Hematopoietic multipotent progenitor cell (in vitro differentiated cells): ENCODE measurements at places on chromosomes 6 and 20.

DNA sequence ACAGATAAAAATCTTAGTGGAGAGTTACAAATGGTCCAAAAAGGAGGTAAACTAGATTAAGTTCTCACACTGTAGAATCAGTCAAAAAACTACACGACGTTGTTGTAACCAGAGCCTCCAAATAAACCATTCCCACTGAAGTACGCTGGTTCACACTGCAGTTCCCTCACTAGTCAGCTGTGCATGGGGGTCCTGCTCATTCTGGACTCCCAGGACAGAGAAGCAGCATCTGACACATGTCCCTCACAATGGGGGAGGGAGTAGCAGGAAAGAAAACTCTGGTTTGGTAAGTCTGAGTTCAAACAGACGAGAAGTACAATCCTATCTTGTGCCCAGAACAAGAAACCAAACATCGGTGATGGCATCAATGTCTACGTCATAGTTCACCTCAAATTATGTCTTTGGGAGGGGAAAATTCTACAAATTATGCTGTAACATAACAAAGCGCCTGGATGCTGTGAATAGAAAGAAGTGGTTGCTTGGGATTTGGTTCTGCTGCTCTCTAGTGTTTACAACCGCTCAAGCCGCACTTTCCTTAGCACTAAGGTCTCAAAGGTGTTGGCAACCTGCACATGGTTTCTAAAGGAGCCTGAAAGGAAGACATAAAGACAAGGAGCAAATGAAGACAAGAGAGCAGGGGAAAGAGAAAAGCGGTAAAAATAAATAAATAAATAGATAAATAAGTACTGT, 208.0 kb downstream of the GMDS start:
- no peak for DNase-seq

DNA sequence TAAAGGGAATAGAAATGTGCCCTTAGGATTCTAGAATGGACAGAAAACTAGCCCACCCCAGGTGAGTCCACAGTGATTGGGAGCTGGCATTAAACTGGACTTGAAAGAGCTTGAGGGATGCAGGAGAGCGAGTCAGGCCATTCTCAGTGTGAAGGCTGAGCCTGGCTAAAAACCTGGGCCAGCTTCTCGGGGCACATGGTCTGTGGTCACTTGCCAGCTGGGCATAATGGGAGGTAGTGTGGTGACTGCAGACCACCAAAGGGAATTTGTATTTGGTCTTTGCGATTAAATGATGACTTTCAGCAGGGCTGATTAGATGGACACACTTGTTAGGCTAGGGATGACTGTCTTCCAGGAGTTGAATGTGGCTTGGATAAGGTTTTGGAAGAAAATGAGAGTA, 71.3 kb downstream of the TULP4 start:
- no peak for DNase-seq

DNA sequence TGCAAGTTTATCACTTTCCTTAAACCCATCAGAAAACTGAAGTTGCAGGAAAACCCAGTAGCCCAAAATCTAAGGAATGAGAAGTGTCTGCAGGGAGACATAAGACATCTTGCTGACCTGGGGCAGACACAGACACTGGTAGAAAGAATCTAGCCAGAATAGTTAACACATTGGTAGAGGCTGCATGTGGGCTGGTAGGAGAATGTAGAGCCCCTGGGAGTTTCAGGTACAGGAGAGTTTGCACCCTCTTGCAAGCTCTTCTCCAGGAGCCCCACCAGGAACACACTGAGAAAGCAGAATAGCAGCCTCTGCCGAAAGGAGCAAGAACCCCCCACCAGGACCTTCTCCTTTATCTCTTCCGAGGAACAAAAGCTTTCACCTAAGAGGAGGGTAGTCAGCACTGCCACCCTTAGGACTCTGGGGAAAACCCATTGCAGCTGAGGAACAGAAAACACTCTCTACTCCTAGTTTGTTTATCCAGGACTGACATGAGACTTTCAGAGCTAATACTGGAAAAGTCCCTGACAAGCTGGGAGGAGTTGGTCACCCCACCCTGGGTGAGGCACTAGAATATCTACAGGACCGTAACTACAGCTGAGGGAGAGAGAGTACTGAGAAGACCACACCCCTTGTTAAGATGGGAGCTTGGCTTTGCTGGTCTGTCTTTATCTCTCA, 10.5 kb upstream of the OGFRL1 start:
- no peak for DNase-seq

DNA sequence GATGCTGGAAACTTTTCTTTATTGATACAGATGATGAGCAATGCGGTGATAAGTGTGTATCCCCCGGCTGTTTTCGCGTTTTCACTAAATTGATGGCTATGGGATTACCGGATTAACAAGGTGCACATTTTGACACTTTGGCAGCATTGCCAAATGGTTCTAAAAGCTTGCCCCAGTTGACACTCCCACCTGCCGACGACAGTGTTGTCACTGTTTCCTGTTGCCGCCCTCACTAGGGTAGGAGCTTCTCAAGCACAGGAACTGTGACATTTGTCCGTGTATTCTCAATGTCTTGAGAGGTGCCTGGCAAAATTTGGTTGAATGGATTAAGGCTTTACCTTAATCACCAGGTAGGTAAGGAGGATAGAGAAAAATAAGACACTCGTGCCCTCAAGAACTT, 9.8 kb upstream of the MAPK13 start:
- no peak for DNase-seq

- DNase-seq = no peak
These were observed 201.8 kb upstream of the LRFN2 start for GRCh38 chr6:40788661-40789655.

DNA sequence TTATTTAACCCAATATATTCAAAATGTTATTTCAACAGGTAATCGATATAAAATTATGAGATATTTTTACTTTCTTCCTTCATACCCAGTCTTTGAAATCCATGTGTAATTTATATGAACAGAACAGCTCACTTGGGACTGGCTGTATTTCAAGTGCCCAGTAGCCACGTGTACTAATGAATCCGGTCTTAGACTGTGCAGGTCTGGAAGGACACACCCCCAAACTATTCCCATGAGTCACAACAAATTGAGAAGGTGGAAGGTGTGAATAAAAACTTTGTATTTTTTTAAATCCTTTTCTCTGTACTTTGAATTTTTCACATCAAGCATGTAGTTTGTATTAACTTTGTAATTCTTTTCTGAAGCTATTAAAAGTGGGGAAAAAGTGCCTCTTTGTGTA, 2.8 kb downstream of the UNC5CL start:
- no peak for DNase-seq

DNA sequence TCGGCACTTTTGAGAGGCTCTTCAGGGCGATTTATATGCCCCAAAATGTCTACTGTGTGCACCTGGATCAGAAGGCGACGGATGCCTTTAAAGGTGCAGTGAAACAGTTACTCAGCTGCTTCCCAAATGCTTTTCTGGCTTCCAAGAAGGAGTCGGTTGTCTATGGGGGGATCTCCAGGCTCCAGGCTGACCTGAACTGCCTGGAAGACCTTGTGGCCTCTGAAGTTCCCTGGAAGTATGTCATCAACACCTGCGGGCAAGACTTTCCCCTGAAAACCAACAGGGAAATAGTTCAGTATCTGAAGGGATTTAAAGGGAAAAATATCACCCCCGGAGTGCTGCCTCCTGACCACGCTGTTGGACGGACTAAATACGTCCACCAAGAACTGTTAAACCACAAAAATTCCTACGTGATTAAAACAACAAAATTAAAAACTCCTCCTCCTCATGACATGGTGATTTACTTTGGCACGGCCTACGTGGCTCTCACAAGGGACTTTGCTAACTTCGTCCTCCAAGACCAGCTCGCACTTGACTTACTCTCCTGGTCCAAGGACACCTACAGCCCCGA, 8.2 kb downstream of the GCNT2 start:
- no peak for DNase-seq

GRCh38 chr6:146041282-146041681, 12.4 kb downstream of the GRM1 start:
- DNase-seq = no peak

GRCh38 chr6:108557494-108558371, 3.0 kb upstream of the FOXO3 start:
- DNase-seq = peak; percentile 87
